ENCODE measurements at places on chromosomes 11 and 22.

GRCh38 chr11:87572881-87573280 is 535.1 kb downstream of the TMEM135 start:
- DNase-seq, result no peak

- peak; percentile 61 for DNase-seq
These were observed 2.6 kb upstream of the HPX start for GRCh38 chr11:6443269-6444003.

- peak; percentile 49 for DNase-seq
These were observed 380.1 kb downstream of the LARGE1 start for GRCh38 chr22:33539902-33540751.

DNA sequence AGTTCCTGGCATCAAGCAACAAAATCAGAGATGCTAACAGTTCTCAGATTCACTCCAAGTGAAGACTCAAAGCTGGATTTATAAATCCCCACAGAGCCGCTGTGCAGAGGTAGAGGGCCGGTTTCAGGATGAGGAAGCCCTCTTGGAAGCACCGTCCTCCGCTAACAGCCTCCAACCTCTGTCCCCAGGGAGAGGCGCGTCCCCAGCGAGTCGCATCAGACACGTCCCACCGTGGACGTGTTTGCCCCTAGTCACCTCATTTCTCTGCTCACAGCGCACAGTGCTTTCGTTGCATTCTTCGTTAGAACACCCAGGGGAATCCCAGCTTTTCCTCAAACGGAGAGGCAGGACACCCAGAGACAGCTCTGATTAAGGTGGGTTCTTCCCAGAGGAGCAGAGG is 642.9 kb downstream of the BRD1 start:
- no peak for DNase-seq

Measured in fibroblast of the aortic adventitia (primary cell).